ENCODE measurements at places on chromosomes 6 and 20.
A peak's percentile ranks its signal among the peaks of the same experiment; 100 is the strongest.

DNA sequence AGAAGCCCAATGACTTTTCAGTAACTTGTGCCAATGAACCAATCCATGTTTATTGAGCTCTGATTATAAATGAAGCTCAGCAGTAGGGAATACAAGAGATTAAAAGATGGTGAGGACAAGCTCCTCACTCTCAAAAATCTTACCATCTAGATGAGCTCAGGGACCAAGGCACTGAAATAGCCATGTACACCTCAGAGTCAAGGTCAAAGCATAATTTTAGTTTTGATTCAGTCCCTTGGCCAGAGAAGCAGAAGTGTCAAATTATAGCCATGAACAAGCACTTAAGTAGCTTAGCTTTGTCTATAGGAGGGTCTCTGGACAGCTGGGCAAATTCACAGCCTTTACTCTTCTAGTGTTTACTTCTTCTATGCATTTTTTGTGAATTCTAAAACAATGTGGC, 131.0 kb upstream of the DTNBP1 start:
- peak; percentile 51 for DNase-seq

GRCh38 chr6:132314432-132314831, 86.8 kb downstream of the MOXD1 start:
- no peak for DNase-seq

GRCh38 chr6:160081398-160081797, 40.2 kb upstream of the SLC22A1 start:
- DNase-seq, result no peak

- DNase-seq, result no peak
Observed at GRCh38 chr6:37285861-37286311, 27.9 kb upstream of the TMEM217 start.

DNA sequence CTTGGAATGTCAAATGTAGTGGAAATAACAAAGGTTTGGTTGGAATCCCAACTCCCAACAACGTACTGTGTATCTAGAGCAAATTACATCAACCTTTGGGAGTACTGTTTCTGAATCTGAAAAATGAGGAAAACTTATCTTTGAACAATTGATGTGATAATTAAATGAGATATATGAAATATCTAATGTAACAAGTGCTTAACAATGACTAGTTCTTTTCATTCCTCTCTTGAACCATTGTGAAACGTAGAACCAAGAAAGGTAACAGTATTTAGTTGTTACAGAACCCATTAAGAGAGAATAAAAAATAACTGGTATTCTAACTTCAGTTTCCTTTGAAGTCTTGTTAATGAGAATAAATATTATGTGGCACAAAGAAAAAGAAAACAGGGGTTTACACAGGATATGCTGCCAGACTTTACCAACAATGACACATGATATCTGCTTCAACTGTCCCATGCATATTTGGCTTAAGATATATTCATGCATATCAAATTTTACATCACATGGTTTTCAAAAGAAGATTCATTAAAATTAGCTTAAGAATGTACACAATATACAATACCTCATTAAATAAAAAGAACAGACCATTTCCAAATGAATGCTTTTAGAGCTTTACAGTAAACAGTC, 111.8 kb downstream of the ATG5 start:
- no peak for DNase-seq

- no peak for DNase-seq
Observed at GRCh38 chr6:34709386-34709785, 12.8 kb upstream of the ILRUN start.

DNA sequence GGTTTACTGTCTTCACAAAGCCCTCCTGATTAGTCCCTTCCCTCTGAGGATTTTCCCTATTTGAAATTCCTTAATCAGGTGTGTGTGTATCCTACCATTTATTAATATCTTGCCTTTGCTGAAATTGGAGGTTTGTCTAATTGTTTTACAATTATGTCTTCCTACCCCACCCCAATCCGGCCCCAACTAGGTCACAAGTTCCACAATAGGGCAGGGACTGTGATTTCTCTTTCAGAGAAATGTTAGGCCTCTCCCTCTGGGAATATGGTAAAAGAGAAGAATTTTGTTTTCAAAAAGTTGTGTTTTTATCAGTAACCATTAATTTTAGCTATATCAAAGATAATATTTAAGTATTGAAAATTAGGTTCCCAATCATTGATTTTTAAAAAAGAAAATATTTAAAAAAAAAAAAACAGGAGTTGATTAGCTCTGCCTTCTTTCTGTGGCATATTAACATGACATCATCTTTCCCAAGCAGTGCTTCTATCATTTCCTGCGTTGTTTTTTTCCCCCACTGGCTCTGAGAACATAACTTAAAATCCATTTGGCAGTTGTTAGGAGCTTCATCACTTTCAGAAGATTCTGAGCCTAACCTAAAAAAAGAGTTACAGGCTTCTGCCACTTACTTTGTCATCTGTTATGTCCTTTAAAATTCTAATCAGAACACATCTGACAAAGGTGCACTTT, 36.1 kb downstream of the BLOC1S5 start:
- no peak for DNase-seq

All from NCI-H1417 (cell line).